ENCODE measurements at places on chromosomes 5 and 9.

GRCh38 chr9:132943651-132944293, 644 bp downstream of the TSC1 start:
- H3K4me3 ChIP-seq: peak overlapping the region; percentile 98
- peak overlapping the region; percentile 98 for H3K27ac ChIP-seq
- no peaks in the 10 kb centered on the region for H3K27me3 ChIP-seq
- DNase-seq: no peak

- peaks cover 40% of the 10 kb centered on the region for H3K27me3 ChIP-seq
- H3K36me3 ChIP-seq: no peaks in the 10 kb centered on the region
- no peak overlapping the region for H3K27ac ChIP-seq
- peaks cover 13% of the 10 kb centered on the region for H3K4me1 ChIP-seq
Observed at GRCh38 chr9:130670644-130671043, 6.2 kb downstream of the PRDM12 start.

- no peak overlapping the region for H3K27ac ChIP-seq
- H3K4me3 ChIP-seq: no peak overlapping the region
- no peaks in the 10 kb centered on the region for H3K27me3 ChIP-seq
- H3K36me3 ChIP-seq: no peaks in the 10 kb centered on the region
- no peak for DNase-seq
Observed at GRCh38 chr9:1102642-1102970, 52.4 kb downstream of the DMRT2 start.

DNA sequence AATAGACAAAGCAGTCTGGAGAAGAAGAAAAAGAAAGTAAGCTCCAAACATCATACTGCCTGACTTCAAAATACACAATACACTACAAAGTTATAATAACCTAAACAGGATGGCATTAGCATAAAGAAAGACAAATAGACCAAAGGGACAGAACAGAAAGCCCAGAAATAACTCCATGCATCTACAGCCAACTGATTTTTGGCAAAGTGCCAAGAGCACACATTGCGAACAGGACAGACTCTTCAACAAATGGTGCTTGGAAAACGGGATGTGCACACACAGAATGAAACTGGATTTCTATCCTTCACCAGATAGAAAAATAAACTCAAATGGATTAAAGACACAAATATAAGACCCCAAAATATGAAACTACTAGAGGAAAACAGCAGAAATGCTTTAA, 66.6 kb upstream of the SPATA31E1 start:
- H3K36me3 ChIP-seq: no peaks in the 10 kb centered on the region
- H3K27me3 ChIP-seq: no peaks in the 10 kb centered on the region
- no peak for DNase-seq
- H3K4me3 ChIP-seq: no peak overlapping the region
- H3K4me1 ChIP-seq: no peaks in the 10 kb centered on the region
- H3K27ac ChIP-seq: no peak overlapping the region

DNA sequence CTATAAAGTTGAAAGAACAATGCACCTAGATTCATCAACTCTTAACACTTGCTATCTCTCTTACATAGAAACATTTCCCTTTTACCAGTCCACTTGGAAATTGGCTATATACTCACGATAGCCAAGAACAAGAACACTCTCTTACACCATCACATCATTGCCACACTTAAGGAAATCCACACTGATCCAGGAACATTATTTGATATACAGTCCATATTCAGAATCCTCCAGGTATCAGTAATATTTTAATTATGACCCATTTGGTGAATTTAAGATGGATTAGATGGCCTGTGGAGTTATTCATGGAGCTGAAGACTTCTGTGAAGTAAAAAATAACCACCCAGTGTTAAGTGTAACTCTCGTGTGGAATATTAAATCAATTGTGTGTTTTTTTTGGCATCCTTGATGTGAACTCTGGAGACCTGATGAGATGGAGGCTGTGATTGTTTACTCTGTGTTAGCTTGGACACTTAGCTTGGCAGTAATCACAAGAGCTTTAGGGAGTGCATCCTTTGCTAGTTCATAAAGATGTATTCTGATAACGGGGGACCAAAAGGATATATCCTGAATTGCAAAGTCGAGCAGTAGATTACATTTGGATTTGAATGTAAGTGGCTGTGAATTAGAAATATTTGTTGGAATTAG, 52.0 kb upstream of the ABL1 start:
- no peaks in the 10 kb centered on the region for H3K27me3 ChIP-seq
- H3K4me3 ChIP-seq: no peak overlapping the region
- no peaks in the 10 kb centered on the region for H3K36me3 ChIP-seq
- peaks cover 18% of the 10 kb centered on the region for H3K4me1 ChIP-seq

DNA sequence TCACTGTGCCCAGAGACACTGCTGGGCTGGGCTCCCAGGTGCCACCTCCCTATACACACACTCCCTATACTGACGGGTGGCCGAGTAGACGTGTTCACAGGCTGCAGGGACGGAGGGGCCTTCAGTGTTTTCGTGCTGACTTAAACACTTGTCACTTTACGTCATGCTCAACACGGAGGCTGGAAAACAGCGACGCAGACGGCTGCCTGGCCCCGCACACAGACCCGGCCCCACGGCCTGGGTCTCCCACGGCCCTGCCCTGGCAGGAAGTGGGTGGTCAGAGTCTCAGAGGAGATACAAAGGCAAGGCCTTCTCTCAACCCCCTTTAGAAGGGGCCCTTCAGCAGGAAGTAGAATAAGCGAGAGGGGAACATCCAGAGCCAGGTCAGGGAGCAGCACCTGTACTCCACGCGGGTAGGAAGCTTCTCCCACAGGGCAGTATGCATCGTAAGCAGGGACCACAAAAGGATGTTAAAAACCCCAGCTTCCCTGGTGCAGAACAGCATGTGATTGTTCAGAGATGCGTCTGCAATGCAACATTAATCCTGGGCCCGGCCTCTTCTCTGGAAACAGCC, 11.9 kb upstream of the TBC1D9B start:
- no peak overlapping the region for H3K27ac ChIP-seq
- H3K4me1 ChIP-seq: peaks cover 11% of the 10 kb centered on the region
- H3K27me3 ChIP-seq: no peaks in the 10 kb centered on the region
- no peak overlapping the region for H3K4me3 ChIP-seq
- DNase-seq: no peak

GRCh38 chr5:81003811-81004386, 43.7 kb downstream of the RASGRF2 start:
- H3K27ac ChIP-seq: peak overlapping the region; percentile 4
- H3K4me3 ChIP-seq: no peak overlapping the region
- no peaks in the 10 kb centered on the region for H3K27me3 ChIP-seq
- H3K4me1 ChIP-seq: peaks cover 5% of the 10 kb centered on the region
- no peak for DNase-seq
- no peaks in the 10 kb centered on the region for H3K36me3 ChIP-seq

DNA sequence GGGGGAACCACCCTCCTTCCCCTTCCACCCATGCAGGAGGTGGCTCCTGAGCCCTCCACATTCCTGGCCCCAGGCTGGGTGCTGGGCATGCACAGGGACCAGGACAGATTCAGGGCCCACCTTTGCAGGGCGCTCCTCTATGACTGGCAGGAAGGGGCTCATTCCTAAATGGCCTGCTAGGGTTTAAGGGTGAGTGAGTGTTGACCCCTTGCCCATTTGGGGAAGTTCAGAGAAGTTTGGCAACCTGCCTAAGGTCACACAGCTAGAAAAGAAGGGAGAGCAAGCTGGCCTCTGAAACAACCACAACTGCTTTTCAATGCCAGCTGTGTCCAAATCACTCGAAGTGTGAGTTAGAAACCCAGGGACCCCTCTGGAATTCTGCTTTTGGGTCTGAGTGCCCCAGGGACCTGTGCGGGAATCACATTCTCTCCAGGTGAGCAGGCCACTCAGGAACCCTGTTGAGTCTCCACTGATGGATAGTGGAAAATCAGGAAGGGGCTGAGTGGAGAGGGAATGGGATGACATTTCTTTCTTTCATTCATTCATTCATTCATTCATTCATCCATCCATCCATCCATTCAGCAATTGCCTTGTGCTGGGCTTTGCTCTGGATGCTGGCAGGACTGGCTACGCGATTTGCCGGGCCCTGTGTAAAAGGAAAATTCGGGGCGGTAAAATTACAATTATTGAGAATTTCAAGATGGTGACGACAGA, 191.9 kb downstream of the C9orf50 start:
- H3K27me3 ChIP-seq: no peaks in the 10 kb centered on the region
- H3K4me1 ChIP-seq: no peaks in the 10 kb centered on the region
- no peaks in the 10 kb centered on the region for H3K36me3 ChIP-seq
- H3K4me3 ChIP-seq: no peak overlapping the region

DNA sequence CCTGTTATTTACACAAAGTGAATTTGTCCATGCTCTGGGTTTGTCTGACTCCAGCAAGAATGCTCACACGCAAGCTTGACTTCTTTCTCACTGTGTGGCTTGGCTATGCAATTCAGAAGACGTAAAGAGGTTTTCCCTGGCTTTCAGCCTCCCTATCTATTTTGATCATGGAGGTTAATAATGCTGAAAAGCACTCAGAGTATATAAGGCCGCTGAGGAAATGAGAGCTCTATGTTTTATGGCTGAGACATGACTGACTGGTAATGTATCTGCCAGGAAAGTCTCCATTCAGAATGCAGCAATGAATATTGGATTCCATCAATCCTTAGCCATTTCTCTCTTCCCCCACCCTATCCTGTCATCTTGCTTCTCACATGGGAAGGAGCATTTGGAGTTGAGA, 417.3 kb downstream of the DMAC1 start:
- no peaks in the 10 kb centered on the region for H3K27me3 ChIP-seq
- no peak overlapping the region for H3K27ac ChIP-seq
- no peaks in the 10 kb centered on the region for H3K4me1 ChIP-seq

- no peaks in the 10 kb centered on the region for H3K4me1 ChIP-seq
- H3K36me3 ChIP-seq: no peaks in the 10 kb centered on the region
- H3K4me3 ChIP-seq: no peak overlapping the region
- no peaks in the 10 kb centered on the region for H3K27me3 ChIP-seq
Observed at GRCh38 chr9:78898234-78898633, 601.3 kb downstream of the PSAT1 start.

DNA sequence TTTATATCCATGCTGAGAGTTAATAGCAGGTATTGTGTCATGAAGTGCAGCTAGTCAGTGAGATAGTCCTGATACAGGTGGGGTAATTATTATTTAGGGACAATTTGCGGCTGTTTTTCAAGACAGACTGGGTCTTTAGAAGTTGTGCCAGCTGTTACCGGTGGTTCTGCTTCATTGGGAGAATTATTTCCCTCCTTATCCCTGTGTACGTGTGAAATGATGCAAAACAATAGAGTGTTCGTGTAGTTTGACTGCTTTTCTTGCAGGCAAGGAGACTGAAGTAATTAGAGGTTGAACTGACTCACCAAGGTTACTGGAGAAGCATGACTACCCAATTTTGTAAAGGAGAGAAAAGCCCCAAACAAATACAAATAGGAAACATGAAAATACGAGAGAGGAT, 101.7 kb downstream of the ARRDC3 start:
- H3K27ac ChIP-seq: peak overlapping the region; percentile 85
- H3K4me1 ChIP-seq: peaks cover 5% of the 10 kb centered on the region
- H3K4me3 ChIP-seq: no peak overlapping the region
- no peaks in the 10 kb centered on the region for H3K36me3 ChIP-seq
- DNase-seq: no peak
- H3K27me3 ChIP-seq: no peaks in the 10 kb centered on the region

- no peaks in the 10 kb centered on the region for H3K4me1 ChIP-seq
- H3K36me3 ChIP-seq: no peaks in the 10 kb centered on the region
- no peak overlapping the region for H3K4me3 ChIP-seq
Observed at GRCh38 chr9:133230093-133230492, 21.0 kb upstream of the OBP2B start.

GRCh38 chr5:117893211-117893610, 1095.1 kb downstream of the DTWD2 start:
- H3K4me3 ChIP-seq: no peak overlapping the region
- H3K4me1 ChIP-seq: no peaks in the 10 kb centered on the region
- no peaks in the 10 kb centered on the region for H3K36me3 ChIP-seq
- H3K27me3 ChIP-seq: no peaks in the 10 kb centered on the region
- no peak for DNase-seq
- no peak overlapping the region for H3K27ac ChIP-seq

GRCh38 chr5:32042551-32042961, 131.6 kb downstream of the GOLPH3 start:
- peaks cover 29% of the 10 kb centered on the region for H3K36me3 ChIP-seq
- no peaks in the 10 kb centered on the region for H3K27me3 ChIP-seq
- DNase-seq: no peak
- no peak overlapping the region for H3K4me3 ChIP-seq
- H3K4me1 ChIP-seq: peaks cover 3% of the 10 kb centered on the region

GRCh38 chr9:20553558-20554149, 68.6 kb downstream of the MLLT3 start:
- H3K36me3 ChIP-seq: no peaks in the 10 kb centered on the region
- no peaks in the 10 kb centered on the region for H3K27me3 ChIP-seq
- H3K27ac ChIP-seq: no peak overlapping the region

GRCh38 chr5:179287071-179287470, 58.2 kb downstream of the ADAMTS2 start:
- no peak overlapping the region for H3K27ac ChIP-seq
- no peak for DNase-seq
- H3K36me3 ChIP-seq: no peaks in the 10 kb centered on the region
- H3K4me3 ChIP-seq: no peak overlapping the region
- no peaks in the 10 kb centered on the region for H3K4me1 ChIP-seq

GRCh38 chr9:35452481-35452880, 37.4 kb upstream of the RUSC2 start:
- DNase-seq: no peak
- H3K36me3 ChIP-seq: no peaks in the 10 kb centered on the region
- no peak overlapping the region for H3K27ac ChIP-seq
- H3K4me3 ChIP-seq: no peak overlapping the region
- H3K4me1 ChIP-seq: no peaks in the 10 kb centered on the region

- H3K36me3 ChIP-seq: no peaks in the 10 kb centered on the region
- peaks cover 7% of the 10 kb centered on the region for H3K4me1 ChIP-seq
- H3K27me3 ChIP-seq: peaks cover 93% of the 10 kb centered on the region
- DNase-seq: no peak
Observed at GRCh38 chr9:14347406-14348122, 33.6 kb upstream of the NFIB start.

- H3K27ac ChIP-seq: no peak overlapping the region
- no peaks in the 10 kb centered on the region for H3K27me3 ChIP-seq
- DNase-seq: no peak
- H3K36me3 ChIP-seq: peaks cover 13% of the 10 kb centered on the region
Observed at GRCh38 chr5:173114536-173114935, 29.8 kb upstream of the BNIP1 start.

DNA sequence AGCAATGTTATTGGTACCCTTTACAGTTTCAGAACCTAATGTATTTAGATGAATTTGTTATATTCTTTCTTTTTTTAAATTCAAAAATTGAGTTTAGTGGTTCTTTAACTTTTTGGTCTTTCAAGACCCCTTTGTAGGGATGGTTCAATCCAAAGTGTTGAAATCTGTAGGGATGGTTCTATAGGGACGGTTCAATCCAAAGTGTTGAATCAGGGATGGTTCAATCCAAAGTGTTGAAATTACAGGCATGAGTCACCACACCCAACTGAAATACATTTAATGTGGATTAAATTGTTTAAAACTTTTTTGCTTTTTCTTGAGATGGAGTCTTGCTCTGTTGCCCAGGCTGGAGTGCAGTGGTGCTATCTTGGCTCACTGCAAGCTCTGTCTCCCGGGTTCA, 30.6 kb downstream of the SNX2 start:
- peaks cover 86% of the 10 kb centered on the region for H3K36me3 ChIP-seq
- no peak for DNase-seq
- no peaks in the 10 kb centered on the region for H3K27me3 ChIP-seq
- H3K27ac ChIP-seq: no peak overlapping the region
